Activated naive CD4-positive, alpha-beta T cell treated with anti-CD3 and anti-CD28 coated beads, Interleukin-2, amount 10 ng/mL, durations not matched to agents 7 days and 5 days (primary cell): ENCODE measurements at places on chromosomes 7 and 10.

GRCh38 chr10:111158595-111158994, 81.8 kb downstream of the ADRA2A start:
- no peak for DNase-seq

GRCh38 chr7:907158-907980, 31.0 kb downstream of the GET4 start:
- no peak for DNase-seq

- DNase-seq, result no peak
Observed at GRCh38 chr10:60282771-60283353, 106.8 kb downstream of the ANK3 start.

DNA sequence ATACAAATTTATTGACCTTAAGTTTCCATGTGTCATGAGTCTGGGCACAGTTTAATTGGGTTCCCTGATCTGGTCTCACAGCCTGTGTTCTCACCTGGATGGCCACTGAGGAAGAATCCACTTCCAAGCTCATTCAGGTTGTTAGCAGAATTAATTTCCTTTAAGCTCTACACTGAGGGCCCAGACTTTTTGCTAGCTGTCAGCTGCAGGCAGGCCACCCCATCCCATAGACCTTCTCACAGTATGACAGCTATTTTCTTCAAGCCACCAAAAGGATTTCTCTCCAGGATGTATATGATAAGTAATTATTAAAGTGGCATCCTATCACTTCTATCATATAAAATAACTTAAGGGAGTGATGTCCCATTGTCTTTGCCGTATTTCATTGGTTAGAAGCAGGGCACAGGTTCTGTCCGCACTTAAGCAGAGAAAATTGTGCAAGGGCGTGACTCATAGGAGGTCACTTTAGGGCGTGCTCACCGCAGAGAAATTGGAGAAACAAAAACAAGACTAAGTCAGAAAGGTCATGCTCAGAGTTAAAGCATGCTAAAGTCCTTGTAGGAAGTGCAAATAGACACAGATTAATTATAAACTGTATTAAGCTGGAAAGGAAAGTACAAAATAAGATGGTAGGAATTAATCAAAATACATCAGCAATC, 109.9 kb downstream of the AHR start:
- no peak for DNase-seq

GRCh38 chr10:62502995-62503613, 128.9 kb downstream of the ZNF365 start:
- no peak for DNase-seq

DNA sequence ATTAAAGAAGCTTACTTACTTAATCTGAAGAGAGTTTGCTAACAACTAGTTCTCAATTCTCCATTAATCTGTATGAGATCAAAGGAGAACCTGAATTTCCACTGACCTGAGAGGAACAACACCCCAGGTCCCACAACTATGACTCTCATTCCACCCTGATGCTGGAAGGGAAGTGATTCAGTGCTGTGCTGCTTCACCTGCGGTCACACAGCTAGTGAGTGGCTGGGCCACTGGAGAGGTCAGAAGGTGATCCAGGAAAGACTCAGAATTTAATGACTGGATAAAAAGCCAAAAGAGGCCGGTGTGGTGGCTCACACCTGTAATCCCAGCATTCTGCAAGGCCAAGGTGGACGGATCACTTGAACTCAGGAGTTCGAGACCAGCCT, 23.6 kb downstream of the SORBS1 start:
- no peak for DNase-seq
